Stimulated activated naive CD4-positive, alpha-beta T cell treated with Interleukin-2 at 50 U/mL for 16 hours (primary cell): ENCODE measurements at places on chromosomes 13 and 19.

DNA sequence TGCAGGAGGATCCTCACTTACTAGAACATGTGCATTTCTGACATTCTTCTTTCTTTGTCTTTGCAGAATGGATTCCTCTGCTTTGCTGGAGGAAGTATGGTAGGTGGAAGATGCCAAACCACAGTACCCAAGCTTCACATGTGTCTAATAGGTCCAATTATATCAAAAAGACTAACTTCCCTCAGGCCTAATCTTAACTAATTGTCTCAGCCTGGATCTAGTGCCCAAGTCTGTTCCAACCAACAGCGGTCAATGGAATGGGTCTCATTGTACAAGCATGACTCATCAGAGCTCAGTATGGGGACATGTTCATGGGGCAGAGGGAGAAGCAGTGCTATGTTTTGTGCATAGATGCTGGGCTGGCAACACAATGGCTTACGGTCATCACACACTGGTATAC lies 81.6 kb upstream of the CSNK1A1L start:
- DNase-seq, result no peak

DNA sequence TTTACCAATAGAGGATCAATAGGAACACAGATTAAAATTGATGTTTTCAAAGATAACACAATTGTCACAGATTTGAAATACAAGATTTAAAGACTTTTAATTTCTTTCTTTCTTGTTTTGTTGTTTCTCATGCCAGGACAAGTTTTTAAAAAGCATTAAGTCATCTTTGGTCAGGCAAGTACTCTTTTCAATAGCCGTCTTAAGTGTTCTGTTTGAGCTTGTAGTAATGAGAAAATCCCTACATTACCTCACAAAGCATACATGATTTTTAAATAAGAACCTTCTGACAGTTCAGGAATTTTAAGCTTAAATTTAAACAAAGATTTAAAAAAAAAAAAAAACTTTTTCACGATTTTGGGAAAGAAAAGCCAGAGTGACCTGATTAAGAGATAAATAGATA lies 216.3 kb upstream of the PRR20A start:
- DNase-seq, result no peak

- peak; percentile 56 for DNase-seq
These were observed 18.5 kb upstream of the POP4 start for GRCh38 chr19:29587518-29587986.

DNA sequence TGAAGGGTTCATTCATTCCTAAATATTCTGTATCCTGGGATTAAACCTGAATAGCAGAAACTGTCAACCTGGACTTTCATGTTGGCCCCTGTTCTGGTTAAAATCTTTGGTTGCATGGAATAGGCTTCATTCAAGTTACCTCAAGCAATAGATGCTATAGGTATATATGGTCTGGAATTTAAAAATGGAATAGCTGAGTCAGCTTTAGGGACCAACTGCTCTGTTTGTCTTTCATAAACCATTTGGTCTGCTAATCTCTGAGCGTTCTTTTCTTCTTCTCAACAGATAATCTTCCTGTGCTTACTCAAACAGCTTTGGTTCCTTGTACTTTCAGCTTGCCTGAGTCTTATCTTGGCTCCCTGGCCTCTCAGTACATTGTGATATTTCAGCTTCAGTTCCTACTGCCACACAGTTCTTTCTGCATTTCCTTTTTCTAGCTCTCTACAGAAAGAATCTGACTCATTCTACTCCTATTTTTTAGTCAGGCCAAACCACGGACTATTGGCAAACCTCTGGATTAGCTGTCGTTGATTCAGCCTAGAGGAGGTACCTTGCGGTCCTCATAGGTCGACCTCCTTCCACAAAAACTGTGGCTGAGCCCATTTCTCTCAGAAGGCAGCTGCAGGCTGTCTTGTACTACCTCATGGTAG lies 35.9 kb upstream of the MAB21L1 start:
- no peak for DNase-seq

- no peak for DNase-seq
These were observed 47.9 kb downstream of the DCT start for GRCh38 chr13:94431574-94431973.

- DNase-seq, result no peak
These were observed 198.4 kb downstream of the DLEU7 start for GRCh38 chr13:50645092-50645491.

DNA sequence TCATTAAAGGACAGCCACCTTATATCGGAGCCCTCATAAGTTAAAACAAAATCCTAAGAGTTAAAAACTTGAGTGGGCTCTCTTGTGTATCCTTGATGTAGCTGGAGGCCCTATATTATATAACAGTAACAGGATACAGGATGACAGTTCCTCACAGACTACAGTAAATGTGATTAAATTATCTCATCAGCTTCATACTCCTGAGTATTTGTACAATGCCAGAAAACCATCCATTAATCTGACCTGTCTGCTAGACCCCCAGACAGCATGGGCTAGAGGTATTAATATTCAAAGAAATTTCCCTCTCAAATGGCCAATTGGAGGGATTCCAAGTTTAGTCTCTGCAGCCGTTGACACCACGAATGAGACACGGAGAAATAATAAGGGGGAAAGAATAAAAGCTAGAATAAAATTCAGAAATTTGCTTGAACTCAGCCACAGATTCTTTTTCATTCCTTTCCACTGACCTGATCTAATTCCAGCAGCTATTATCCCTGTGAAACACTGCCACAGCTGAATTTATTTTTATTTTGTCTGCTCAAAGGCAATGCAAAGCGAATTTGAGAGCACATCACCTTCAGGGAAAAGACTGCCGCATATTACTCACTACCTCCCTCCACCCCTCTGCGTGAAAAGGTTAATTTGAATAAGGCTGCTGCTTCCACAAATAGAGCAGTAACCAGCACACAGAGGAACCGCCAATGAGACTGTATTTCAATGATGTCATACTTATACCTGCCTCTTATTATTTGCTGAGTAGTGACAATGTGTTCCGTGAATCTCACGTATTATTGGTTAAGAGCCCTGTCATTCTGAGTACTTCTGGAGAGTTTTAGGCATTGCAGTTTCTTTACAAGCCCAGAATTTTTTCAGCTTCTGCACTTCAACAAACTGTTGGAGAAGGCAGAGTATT lies 155.9 kb upstream of the KLF12 start:
- no peak for DNase-seq

DNA sequence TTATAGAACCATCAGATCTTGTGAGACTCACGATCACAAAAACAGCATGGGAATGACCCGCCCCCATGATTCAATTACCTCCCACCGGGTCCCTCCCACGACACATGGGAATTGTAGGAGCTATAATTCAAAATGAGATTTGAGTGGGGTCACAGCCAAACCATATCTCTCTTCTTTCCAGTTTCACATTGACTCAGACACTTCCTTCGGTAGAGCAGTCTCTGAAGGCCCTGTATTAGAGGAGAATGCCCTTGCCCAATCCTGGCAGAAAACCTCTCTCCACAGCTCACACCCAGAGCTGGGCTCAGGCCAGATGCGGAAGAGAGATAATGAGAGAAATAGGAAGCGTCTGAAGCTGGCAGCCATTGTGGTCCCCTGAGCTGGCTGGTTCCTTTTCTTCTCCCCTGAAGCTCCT lies 72.4 kb upstream of the CLDN10 start:
- DNase-seq, result no peak

DNA sequence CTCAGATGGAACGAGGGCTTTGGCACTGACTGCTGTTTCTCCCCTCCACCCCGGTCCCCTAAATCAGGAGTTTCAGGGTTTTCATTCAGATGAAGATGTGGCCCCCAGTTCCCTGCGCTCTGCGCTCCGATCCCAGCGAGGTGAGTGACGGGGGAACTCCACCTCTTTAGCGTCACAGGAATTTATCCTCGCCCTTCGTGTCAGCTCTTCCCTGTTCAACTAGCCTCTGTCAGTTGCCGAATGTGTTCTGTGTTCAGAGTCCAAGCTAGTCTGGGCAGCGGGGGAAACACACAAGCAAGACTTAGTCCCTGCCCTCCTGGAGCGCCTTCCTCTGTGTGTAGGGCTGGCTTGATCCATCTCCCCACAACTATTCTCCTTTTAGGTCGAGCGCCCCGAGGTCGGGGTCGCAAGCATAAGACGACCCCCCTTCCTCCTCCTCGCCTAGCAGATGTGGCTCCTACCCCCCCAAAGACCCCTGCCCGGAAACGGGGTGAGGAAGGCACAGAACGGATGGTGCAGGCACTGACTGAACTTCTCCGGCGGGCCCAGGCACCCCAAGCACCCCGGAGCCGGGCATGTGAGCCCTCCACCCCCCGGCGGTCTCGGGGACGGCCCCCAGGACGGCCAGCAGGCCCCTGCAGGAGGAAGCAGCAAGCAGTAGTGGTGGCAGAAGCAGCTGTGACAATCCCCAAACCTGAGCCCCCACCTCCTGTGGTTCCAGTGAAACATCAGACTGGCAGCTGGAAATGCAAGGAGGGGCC lies 1.8 kb downstream of the KMT2B start:
- DNase-seq, result no peak
